ENCODE measurements at places on chromosomes 11 and 22.
A peak's percentile ranks its signal among the peaks of the same experiment; 100 is the strongest.

GRCh38 chr11:1864831-1865665, 12.2 kb downstream of the LSP1 start:
- H3K27me3 ChIP-seq, result no peaks in the 10 kb centered on the region
- H3K4me1 ChIP-seq, result peaks cover 80% of the 10 kb centered on the region
- H3K36me3 ChIP-seq, result peaks cover 18% of the 10 kb centered on the region

- peak within 1 kb of the TSS; percentile 69 for H3K27ac ChIP-seq
- H3K27me3 ChIP-seq, result no peaks in the 10 kb centered on the region
- peak; percentile 94 for DNase-seq
Measured at GRCh38 chr11:130314750-130315285, at the start of gene ZBTB44. Gene ZBTB44, minus strand, starts transcription at chr11:130314917. Its CDS starts 53,044 bp downstream, at chr11:130261873.

DNA sequence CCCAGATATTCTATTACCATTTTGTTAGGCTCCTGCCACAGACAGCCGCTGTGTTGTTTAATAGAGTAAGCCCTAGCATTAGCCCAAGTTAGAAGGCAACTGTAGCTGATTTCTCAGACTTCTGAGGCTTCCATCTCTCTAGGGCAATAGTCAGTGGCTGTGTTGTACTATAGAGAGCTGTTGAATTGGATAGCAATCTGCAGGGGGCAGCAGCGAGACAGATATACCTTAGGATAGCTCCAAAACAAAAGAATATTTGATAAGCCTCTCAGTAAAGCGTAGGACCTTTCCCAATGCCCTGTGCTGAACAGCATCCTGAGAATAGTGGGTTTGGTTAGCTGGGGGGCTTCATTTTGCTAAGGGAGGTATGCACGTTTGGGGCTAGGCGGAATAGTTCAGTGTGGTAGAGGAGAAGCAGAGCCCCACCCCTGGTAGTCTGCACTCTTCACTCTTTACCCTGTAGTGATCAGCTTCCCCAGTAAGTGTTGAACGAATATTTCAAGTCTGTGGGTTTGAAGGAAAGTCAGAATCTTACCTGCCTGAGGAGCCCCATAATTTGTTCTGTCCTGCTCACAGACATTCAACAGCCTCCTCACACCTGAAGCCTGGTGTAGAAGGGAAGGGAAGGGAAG, 515.1 kb downstream of the INSC start:
- H3K27ac ChIP-seq, result no peak overlapping the region
- no peak overlapping the region for H3K4me3 ChIP-seq
- no peak for DNase-seq
- H3K36me3 ChIP-seq, result no peaks in the 10 kb centered on the region

DNA sequence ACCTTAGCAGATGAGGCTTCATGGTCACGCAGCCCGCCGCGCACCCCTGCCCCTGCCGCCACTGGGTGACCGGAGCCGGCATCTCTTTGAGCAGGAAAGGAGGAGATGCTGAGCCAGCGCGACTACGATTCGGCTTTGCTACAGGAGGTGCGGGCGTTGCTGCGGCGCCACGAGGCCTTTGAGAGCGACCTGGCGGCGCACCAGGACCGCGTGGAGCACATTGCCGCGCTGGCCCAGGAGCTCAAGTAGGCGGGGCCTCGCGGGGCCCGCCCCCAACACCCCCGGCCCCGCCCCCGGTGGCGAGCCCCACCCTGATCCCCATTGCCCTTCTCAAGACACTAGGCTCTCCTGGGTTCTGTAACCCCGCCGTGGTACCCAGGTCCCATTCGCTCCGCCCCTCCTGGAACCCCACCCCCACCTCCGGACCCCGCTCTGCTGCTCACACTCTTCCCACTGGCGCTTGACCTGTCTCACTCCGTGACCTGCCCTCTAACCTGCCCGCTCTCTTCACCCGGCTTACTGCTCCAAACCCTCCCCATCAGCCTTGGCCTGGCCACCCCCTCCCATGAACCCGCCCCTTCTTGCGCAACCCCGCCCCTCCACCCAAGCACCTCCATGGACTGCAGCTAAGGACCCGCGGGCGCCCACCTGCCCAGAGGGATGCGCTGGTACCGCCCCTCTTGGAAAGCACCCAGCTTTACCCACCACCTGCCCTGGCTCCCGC, 9.1 kb downstream of the CTSF start:
- H3K36me3 ChIP-seq, result no peaks in the 10 kb centered on the region
- H3K27me3 ChIP-seq, result peaks cover 9% of the 10 kb centered on the region
- no peak overlapping the region for H3K4me3 ChIP-seq
- peaks cover 9% of the 10 kb centered on the region for H3K4me1 ChIP-seq
- DNase-seq, result peak; percentile 23

DNA sequence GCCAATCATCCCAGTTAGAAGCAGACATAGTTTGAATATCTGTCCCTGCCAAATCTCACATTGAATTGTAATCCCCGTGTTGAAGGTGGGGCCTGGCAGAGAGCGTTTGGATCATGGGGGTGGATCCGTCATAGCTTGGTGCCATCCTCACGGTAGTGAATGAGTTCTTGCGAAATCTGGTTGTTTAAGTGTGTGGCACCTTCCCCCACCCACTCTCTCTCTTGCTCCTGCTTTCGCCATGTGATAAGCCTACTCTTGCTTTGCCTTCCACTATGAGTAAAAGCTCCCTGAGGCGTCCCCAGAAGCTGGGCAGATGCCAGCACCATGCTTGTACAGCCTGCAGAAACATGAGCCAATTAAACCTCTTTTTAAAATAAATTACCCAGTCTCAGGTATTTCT, 5.0 kb upstream of the CCDC81 start:
- no peaks in the 10 kb centered on the region for H3K36me3 ChIP-seq
- no peak overlapping the region for H3K4me3 ChIP-seq

- peaks cover 48% of the 10 kb centered on the region for H3K4me1 ChIP-seq
- no peak overlapping the region for H3K4me3 ChIP-seq
- DNase-seq, result no peak
- H3K36me3 ChIP-seq, result no peaks in the 10 kb centered on the region
- no peak overlapping the region for H3K27ac ChIP-seq
Measured at GRCh38 chr11:65474864-65475263, 24.0 kb upstream of the MALAT1 start.

DNA sequence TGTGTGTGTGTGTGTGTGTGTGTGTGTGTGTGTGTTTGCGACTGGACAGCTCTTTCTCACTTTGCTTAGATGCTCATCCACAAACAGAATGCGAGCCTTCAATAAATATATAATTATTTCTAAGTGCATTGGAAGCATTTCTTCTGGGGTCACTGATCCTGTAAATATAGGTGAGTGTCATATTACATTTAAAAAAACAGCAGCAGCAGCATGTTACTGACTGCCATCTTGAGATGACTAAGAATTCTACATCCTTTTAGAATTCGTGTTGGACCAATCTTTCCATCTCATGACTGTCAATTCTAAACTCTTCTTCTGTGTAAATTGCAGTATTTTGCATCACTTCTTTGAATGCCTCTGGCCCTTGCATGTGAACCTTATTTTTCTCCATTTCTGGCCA, 238.0 kb upstream of the DDI1 start:
- H3K27ac ChIP-seq, result no peak overlapping the region
- H3K4me1 ChIP-seq, result no peaks in the 10 kb centered on the region
- H3K36me3 ChIP-seq, result no peaks in the 10 kb centered on the region
- no peaks in the 10 kb centered on the region for H3K27me3 ChIP-seq
- DNase-seq, result no peak

DNA sequence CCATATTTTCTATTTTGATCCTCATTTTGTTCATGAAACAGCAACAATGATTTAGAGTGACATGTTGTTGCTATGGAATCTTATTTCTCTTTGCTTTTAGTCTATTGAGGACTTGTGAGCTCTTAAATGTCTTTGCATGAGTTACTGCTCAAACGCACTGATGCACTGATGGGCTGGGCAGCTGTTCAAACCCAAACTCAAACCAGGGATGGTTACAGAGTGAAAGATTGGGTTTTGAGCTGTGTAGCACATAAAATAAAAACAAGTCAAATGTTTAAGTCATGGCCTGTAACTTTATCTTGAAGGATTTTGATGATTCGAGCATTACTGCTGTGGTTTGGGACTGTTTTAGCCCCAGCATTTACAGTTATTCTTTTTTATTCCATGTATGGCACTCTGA, 20.1 kb upstream of the NCAM1 start:
- no peak overlapping the region for H3K27ac ChIP-seq
- no peaks in the 10 kb centered on the region for H3K4me1 ChIP-seq
- no peak for DNase-seq

GRCh38 chr22:44567846-44568493, 69.9 kb upstream of the RTL6 start:
- no peak overlapping the region for H3K27ac ChIP-seq
- H3K27me3 ChIP-seq, result no peaks in the 10 kb centered on the region
- no peak overlapping the region for H3K4me3 ChIP-seq
- no peaks in the 10 kb centered on the region for H3K4me1 ChIP-seq
- peak; percentile 52 for DNase-seq

- H3K4me1 ChIP-seq, result peaks cover 29% of the 10 kb centered on the region
- H3K36me3 ChIP-seq, result peaks cover 29% of the 10 kb centered on the region
- H3K27me3 ChIP-seq, result no peaks in the 10 kb centered on the region
- DNase-seq, result peak; percentile 50
- H3K27ac ChIP-seq, result peak overlapping the region; percentile 89
- H3K4me3 ChIP-seq, result peak overlapping the region; percentile 80
Measured at GRCh38 chr11:63985812-63986155, 454 bp upstream of the OTUB1 start.

- no peak for DNase-seq
- no peak overlapping the region for H3K4me3 ChIP-seq
- no peaks in the 10 kb centered on the region for H3K27me3 ChIP-seq
- H3K4me1 ChIP-seq, result no peaks in the 10 kb centered on the region
- H3K36me3 ChIP-seq, result no peaks in the 10 kb centered on the region
Measured at GRCh38 chr11:132064987-132065620, 694.7 kb downstream of the NTM start.

DNA sequence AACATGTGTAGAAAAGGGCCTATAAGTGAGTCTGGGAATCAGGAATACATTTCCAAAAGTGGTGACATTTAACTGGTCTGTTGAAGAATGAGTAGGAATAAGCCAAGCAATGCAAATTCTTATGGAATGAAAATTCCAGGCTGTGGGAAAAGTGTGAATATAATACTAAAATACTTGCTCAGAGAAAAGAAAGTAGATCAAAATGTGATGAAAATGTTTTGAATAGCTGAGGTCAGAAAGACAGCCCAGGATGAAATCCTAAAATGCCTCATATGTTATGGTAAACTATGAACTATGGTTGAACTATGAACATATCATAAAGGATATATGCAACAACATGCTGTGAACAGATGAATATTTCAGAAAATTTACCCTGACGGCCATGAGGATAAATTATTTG, 688.3 kb upstream of the FAT3 start:
- no peaks in the 10 kb centered on the region for H3K36me3 ChIP-seq
- no peaks in the 10 kb centered on the region for H3K4me1 ChIP-seq
- H3K4me3 ChIP-seq, result no peak overlapping the region
- H3K27ac ChIP-seq, result no peak overlapping the region
- no peak for DNase-seq

- H3K4me3 ChIP-seq, result no peak overlapping the region
- H3K36me3 ChIP-seq, result no peaks in the 10 kb centered on the region
- H3K27ac ChIP-seq, result no peak overlapping the region
- DNase-seq, result no peak
- peaks cover 7% of the 10 kb centered on the region for H3K4me1 ChIP-seq
- H3K27me3 ChIP-seq, result peaks cover 10% of the 10 kb centered on the region
Measured at GRCh38 chr11:1598816-1599215, 722 bp upstream of the KRTAP5-2 start.

DNA sequence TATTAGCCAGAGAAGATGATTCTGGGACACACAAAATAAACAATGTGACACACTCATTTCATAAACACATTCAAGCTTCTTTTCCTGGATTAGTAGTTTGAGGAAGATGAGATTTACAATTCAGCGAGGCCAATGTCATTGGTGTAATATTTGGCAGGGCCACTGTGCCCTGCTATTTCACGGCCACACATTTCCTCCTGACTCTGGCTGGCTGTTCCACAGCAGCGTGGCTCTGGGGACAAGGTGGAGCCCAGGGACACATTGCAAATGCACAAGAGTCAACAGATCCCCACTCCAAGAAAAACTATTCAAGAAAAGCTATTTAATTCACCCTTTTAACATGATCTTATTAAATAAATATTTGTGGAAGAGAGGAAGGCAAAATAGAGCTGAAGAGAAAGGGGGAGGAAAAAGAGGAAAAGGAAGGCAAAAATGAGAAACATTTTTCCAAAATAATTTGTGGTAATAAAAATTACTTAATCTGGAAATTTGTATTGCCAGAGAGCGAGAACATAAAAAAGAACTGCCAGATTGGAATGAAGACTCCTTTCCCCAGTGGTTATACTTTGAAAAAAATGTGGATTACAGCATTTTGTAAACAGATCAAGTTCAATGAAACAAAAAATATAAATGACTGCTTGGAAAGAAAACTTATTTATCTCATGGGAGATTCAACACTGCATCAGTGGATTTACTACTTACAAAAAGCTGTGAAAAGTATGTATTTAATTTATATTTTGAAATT, 27.1 kb downstream of the NXPE2 start:
- H3K27ac ChIP-seq, result no peak overlapping the region
- H3K36me3 ChIP-seq, result no peaks in the 10 kb centered on the region
- no peaks in the 10 kb centered on the region for H3K27me3 ChIP-seq
- H3K4me1 ChIP-seq, result no peaks in the 10 kb centered on the region

DNA sequence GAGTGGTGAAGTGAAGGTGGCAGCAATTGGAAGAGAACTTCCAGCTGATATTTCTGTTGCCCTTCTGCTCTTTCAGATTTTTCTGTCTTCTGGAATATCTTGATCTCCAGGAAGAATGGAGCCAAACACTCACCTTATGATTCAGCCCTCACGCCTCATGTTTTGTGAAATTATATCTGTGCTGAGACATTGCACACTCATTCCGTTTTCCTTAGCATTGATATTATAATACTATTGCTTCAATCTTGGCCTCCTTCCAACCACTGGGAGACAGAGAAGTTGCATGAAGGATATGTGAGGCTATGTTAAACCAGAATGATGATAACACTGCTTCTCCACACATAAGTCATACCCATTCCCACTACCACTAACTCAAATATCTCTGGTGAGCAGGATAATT, 177.9 kb downstream of the ETS1 start:
- no peaks in the 10 kb centered on the region for H3K36me3 ChIP-seq
- H3K4me3 ChIP-seq, result no peak overlapping the region

DNA sequence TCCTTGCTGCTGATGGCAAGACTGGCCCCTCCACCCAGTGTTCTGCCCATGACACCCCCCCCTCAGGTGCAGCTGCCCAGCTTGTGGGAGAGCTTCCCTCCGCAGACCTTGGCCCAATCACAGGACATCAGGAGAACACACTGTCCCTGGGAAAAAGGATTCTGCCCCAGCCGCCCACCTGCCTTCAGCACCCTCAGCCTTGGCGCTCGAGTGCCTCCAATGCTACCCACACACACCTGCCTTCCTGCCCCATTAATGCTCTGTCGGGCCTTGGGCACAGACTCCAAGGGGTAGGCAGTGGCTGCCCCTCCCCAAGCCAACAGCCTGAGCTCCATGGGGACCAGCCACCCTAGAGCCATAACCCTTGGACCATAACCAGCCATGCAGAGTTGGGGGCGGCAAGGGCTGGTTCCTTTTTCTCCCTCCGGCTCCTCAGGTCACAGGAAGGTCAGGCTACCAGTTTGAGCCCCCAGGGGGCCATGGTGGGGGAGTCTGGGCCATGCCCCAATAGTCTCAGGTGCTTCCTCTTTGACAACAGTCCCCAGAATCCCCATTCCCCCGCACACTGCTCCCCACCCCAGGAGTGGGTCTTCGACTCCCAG, 1.3 kb upstream of the ZNF70 start:
- no peak overlapping the region for H3K4me3 ChIP-seq
- H3K4me1 ChIP-seq, result peaks cover 17% of the 10 kb centered on the region
- no peak for DNase-seq
- H3K36me3 ChIP-seq, result no peaks in the 10 kb centered on the region

- no peaks in the 10 kb centered on the region for H3K27me3 ChIP-seq
- H3K36me3 ChIP-seq, result peaks cover 43% of the 10 kb centered on the region
- H3K4me3 ChIP-seq, result no peak overlapping the region
- DNase-seq, result no peak
- no peaks in the 10 kb centered on the region for H3K4me1 ChIP-seq
- no peak overlapping the region for H3K27ac ChIP-seq
Measured at GRCh38 chr11:74162681-74163467, 7.9 kb downstream of the C2CD3 start.
